ENCODE measurements at places on chromosomes 3 and 15.
A peak's percentile ranks its signal among the peaks of the same experiment; 100 is the strongest.

GRCh38 chr3:2465842-2466241, 367.2 kb downstream of the CNTN4 start:
- no peak for DNase-seq

DNA sequence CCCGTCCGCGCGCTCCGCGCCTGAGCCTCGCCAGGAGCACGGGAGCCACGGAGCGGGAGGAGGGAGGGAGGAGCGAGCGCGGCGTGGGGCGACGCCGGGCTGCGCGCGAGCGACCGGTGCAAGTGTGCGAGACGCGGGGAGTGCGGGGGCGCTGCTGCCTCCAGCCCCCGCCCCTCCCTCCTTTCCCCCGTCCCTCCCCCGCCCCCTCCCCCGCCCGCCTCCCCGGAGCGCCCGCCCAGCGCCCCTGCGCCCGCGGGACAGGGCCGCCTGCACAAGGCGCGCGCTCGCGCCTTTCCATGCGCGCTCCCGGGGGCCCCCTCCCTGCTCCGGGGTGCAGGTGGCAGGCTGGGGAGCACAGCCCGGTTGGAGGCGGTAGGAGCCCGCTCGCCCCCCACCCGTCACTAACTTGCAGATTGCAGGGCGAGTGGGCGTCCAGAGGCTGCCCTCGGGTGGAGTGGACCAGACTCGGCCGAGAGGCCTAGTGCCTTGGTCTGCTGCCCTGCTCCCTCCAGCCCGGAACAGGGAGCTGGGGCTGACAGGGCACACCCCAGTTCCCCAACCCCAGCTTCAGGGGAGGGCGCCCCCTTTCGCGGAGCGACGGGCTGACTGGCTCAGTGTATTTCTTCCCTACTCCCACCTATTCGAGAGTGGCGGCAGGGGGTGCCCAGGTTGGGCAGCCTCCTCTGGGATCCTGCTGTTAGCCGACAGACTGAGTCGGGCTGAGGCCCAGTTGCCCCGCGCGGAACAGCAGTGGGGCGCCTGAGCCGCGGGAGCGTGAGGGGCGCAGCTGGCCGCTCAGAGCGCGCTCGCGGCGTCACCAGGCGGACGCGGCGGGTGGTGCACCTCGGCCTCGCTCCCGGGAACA, at the start of gene WNT7A:
Gene WNT7A, minus strand, starts transcription at position 126 of the 865 bp plus-strand sequence. CDS start 255 bp downstream, outside the sequence.
- no peak for DNase-seq

GRCh38 chr3:52225452-52226228, at the start of gene TLR9:
Gene TLR9, minus strand, starts transcription at chr3:52225645. Its CDS starts 116 bp downstream, at chr3:52225529.
- DNase-seq = peak; percentile 52

GRCh38 chr3:47019201-47019600, 39.7 kb downstream of the NBEAL2 start:
- no peak for DNase-seq

DNA sequence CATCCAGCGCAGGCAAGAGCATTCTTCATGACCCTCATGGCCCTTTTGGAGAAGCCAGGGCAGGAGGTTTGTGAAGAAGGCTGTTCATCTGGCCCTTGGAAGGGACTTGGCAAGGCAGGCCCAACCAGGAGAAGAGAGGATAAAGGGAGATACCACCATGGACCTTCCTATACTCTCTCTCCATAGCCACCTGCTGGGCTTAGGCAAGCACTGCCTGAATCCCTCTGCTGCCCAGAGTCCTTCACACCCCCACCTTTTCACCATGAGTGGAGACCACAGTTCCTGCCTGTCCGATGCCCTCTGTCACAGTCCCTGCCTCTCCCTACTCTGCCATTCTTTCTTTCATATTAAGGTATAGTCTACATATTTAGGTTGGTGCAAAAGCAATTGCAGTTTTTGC, 10.6 kb upstream of the SFMBT1 start:
- DNase-seq = no peak

- DNase-seq = no peak
Measured at GRCh38 chr3:197546307-197547085, 9.3 kb downstream of the BDH1 start.

GRCh38 chr3:128727485-128727884, 1.5 kb downstream of the RAB7A start:
- no peak for DNase-seq
